ENCODE measurements at places on chromosomes 3 and 15.

DNA sequence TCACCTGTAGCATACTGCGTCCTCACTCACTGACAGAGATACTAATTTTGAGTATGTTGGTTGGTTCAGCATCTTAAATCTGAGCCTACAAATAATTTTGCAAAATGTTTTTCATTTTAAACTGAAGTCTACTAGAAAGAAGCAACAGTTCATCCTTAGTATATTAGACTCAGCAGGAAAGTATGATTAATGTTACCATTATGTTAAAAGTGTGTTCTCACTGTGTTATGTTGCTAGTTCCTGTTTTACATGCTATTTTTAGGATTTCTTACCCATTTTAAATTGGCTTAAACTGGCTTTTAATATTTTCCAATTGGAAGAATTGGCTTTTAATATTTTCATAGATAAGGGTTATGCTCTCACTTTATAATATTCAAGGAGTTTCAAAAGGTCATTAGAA lies 25.7 kb downstream of the ACKR4 start:
- no peak for DNase-seq

DNA sequence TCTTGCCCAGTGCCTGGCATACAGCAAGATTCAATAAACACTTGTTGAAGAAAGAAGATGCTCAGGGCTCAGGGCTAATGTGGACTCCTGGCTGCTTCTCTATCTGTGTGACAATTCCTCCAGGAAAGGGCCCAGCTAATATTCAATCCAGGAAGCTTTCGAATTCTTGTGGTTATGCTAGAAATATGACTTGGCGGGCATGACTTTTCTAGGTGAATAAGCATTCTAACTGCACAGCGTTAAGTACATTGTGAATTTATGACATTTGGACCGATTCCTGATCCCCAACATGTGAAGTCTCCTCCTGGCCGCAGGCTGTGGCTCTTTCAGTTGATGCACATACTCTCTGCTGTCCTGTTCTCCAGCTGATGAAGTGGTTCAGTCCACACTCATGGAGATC lies 117.0 kb downstream of the IMPG2 start:
- no peak for DNase-seq

GRCh38 chr3:85151555-85151954 lies 192.8 kb downstream of the CADM2 start:
- DNase-seq = no peak

- no peak for DNase-seq
Measured at GRCh38 chr3:12815078-12815477, 18.6 kb downstream of the CAND2 start.

DNA sequence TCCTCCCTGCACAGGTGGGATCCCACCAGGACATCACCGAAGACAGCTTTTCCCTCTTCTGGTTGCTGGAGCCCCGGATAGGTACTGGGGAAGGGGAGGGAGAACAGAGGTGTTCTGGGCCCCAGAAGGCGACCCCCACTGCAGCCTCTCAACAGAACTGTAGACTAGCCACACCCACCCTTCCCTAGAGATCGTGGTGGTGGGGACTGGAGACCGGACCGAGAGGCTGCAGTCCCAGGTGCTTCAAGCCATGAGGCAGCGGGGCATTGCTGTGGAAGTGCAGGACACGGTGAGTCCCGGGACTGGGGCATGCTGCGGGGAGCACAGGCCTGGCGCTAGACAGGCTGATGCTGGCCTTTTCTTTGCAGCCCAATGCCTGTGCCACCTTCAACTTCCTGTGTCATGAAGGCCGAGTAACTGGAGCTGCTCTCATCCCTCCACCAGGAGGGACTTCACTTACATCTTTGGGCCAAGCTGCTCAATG lies 809 bp downstream of the NDUFAF3 start:
- DNase-seq = no peak

- no peak for DNase-seq
Measured at GRCh38 chr15:100941536-100941935, 22.4 kb downstream of the LRRK1 start.

- DNase-seq = no peak
Measured at GRCh38 chr3:69191516-69191915, 69.1 kb upstream of the LMOD3 start.

DNA sequence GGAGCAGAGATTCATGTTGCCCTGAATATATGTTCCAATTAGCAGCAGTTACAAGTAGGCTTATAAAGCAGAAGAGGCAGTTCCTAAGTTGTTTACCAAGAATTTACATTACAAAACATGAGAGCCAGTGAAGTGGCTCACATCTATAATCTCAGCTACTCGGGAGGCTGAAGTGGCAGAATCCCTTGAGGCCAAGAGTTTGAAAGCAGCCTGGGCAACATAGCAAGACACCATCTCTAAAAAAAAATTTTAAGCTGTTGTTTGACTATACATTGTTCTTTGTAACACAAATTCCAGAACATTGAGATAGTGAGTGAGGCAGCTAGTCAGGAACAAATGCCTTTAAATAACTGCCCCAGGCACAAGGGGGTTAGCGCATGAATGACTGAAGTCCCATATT lies 10.3 kb upstream of the ZMAT3 start:
- no peak for DNase-seq

- no peak for DNase-seq
Measured at GRCh38 chr3:125102470-125102869, 46.7 kb upstream of the HEG1 start.

DNA sequence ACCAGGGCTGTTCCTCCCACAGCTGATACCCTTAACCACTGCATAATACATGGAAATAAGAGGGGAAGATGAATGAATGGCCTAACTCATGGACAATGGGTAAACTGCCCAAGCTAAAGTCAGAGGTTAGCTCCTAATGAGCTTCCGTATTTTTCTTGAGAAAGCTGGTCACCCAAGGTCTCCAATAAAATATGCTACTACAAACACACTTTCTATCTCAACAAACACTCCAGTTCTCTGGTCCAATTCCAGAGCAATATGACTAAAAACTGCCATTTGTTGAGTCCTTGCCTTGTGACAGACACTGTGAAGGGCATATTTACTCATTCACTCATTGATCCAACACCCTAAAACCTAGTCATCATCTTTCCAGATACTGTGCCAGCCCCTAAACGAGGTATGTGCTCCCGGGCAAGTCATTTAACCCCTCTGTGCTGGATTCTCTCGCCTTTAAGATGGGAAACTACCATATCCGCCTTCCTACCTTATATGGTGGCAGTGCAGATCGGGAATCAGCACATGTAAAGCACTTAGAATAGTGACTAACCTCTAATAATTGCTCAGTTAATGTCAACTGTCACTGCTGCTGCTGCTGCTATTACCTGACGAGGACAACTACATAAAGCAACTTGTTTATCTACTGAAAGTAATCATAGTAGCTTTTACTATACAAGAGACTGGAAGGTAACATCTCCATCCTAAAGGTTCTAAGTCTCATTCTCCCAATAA lies 89.1 kb downstream of the XXYLT1 start:
- DNase-seq = no peak

GRCh38 chr3:37715358-37715757 lies 146.3 kb upstream of the CTDSPL start:
- no peak for DNase-seq

- no peak for DNase-seq
Measured at GRCh38 chr3:53464424-53464823, 30.0 kb upstream of the CACNA1D start.
